ENCODE measurements at places on chromosomes 1 and 21. TPM values are rescaled to one million over a fixed set of nuclear protein-coding genes. Genes with fewer than 3 reads are reported as not detected.

GRCh38 chr1:39959651-39960333, 4.8 kb downstream of the MFSD2A start:
- no peak for DNase-seq

DNA sequence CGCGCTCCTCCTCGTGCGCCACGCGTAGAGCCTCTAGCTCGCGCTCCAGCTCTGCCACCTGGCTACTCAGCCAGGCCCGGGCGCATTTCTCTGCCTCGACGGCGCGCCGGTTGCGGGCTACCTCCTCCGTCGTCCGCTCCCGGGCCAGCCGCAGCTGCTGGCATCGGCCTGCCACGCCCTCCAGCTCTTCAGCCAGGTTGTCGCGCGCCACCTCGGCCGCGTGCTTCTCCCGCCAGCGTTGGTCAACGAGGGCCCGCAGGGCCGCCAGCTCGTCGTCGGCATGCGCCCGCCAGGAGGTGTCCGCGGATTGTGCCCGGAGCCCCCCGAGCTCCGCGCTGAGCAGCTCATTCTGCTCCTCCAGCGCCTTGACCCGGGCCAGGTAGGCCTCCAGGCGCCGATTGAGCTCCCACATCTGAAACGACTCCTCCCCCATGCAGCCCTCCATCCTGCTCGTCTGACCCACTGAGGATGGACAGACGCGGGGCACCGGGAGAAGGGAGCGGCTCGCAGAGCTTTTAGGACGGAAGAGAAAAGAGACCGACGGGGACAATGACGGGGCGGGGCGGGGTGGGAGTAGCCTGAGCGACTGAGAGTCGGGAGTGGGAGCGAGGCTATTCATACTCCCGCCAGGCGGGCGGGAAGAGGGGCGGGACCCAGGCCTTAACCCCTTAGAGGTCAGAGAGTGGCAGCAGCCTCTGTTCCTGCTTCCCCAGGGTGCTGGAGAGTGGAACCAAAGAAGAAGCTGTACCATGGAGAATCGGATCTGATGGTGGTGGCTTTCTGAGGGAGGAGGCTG, at the start of gene NES:
TSS of gene NES (minus strand) at position 588 of the 796 bp plus-strand sequence. CDS start at position 445, 143 bp downstream.
- DNase-seq: no peak

DNA sequence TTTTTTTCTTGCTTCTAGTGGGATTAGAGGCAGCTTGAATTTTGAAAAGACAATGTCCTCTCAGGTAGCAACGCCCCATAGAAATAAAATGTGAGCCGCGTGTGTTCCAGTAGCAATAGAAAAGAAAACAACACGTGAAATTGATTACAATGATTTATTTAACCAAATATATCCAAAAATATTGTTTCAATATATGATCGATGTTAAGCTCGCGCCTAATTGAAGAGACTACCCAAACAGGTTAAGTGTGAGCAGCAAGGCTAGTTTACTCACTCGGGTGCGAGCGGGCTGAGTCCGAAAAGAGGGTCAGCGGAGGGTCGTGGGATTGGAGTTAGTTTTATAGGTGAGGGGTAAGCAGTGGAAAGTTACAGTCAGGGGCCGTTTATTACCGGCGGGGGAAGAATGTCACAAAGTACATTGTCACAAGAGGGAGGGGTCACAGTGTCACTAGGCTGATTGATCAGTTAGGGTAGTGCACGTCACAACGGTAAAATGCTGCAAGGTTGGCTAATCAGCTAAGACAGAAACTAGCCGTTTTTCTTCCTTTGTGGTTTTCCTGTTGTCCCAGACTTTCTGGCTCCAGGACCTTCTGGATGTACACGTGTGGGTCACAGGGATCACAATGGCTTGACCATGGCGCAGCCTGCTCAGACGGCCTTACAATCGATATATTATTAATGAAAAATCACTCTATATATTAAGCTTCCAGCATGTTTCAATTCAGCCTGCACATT, 697 bp upstream of the ZNF670 start:
- DNase-seq: no peak

GRCh38 chr1:236465231-236465958, 58.4 kb upstream of the LGALS8 start:
- DNase-seq: no peak

GRCh38 chr1:26936823-26937222, 15.3 kb downstream of the NUDC start:
- no peak for DNase-seq

The TCHH gene
- not detected for total RNA-seq

The LCE1C gene
- total RNA-seq: not detected

The S100A1 gene
- total RNA-seq: not detected

- no peak for DNase-seq
Measured at GRCh38 chr21:34352556-34352955, 11.2 kb upstream of the KCNE2 start.
